ENCODE measurements at places on chromosomes 6 and 20.

DNA sequence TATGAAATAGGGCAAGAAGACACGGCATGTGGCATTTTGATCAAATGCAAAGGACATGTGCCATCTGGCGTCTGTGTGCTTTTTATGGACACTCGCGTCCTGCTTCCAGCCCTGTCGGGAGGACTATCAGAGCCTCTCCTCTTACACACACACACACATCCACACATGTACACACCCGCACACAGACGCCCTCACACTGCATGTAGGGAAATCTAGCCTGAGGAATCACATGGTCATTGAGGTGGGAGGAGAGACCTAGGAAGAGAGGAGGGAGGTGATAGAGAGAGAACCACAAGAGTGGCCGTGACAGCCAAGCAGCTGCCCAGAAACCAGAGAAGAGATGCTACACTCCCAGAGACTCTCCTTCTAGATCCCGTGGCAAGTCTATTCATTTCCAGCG is 105.9 kb upstream of the CDYL start:
- DNase-seq = no peak

DNA sequence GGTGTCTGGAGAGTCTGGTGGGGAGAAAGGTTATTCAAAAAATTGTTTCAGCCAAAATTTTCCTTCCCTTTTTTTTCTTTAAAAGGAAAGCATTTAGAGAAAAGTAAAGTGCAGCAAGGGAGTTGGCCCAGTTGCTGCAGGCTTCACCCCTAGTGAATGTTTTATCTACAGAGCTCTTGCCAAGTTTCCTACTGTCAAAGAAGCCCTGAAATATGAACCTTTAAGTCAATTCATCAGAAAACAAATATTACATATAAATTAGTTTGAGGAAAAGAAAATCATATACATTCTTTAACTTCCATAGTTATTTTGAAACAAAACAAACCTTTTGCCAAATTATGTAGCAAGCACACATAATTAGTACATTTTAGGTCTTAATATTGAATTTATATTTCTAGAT is 25.0 kb upstream of the HMGCLL1 start:
- DNase-seq = no peak

- no peak for DNase-seq
Observed at GRCh38 chr20:38225900-38226263, 34.7 kb downstream of the KIAA1755 start.

DNA sequence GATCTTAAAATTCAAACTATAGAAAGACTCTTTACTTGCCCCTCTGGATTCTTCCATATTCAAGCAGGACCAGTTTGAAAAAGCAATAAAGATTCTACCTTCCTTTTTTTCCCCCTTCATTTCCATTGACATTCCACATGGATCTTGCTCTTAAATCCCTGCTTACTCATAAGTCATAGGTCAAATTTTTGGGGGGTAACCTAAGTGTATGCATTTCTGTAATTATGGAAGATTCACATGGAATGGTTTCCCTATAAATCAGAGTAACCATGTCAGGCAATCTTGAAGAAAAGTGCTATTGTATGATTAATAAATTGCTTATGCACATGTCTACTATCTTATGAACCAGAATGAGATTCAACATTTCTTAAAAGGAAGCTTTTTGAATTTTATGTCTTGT is 551.0 kb downstream of the HAO1 start:
- no peak for DNase-seq

- no peak for DNase-seq
Observed at GRCh38 chr6:9851006-9851405, 563.9 kb downstream of the TFAP2A start.

- DNase-seq = peak; percentile 25
Observed at GRCh38 chr20:45306431-45306982, at the start of gene RBPJL. Gene RBPJL (plus strand): TSS chr20:45306840. CDS start chr20:45306923, 83 bp downstream.

- DNase-seq = no peak
Observed at GRCh38 chr6:13767121-13767808, 47.1 kb downstream of the MCUR1 start.

- peak; percentile 65 for DNase-seq
Observed at GRCh38 chr6:106608080-106608668, 21.1 kb downstream of the RTN4IP1 start.

DNA sequence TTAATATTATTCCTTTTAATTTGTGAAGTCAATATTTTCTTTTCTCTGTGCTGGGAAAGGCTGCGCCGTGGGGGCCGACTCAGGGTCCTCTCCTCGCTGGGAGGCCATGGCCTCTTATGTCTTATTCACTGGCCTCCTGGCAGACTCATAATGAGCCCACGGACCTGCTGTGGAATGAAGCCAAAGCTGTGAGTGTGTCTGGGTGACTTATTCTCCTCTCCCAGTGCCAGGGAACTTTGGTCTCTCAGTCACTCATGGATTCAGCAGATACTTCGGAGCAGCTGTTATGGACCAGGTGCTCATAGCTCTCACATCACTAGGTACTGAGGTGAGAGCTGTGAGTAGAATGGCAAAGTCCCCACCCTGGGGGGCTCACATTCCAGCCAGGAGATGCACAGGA is 297.6 kb downstream of the CDH26 start:
- no peak for DNase-seq

DNA sequence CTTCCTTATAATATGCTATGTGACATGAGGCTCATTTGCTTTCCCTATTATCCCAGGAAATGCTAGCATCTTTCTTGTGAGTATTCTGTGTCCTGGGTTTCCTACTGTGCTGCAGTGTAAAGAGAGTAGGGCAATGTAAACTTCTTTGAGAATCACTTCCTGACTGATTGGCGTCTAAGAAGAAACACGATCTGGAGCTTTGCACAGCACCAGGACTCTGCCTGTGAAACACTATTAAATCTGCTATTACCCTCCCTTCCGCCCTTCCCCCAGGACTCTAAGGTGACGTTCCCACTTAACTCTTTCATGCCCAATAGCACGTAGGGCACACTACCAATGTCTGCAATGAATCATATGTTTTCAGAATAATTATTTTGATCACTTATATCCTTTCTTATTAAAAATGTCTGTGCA is 607.3 kb upstream of the CITED2 start:
- DNase-seq = no peak

DNA sequence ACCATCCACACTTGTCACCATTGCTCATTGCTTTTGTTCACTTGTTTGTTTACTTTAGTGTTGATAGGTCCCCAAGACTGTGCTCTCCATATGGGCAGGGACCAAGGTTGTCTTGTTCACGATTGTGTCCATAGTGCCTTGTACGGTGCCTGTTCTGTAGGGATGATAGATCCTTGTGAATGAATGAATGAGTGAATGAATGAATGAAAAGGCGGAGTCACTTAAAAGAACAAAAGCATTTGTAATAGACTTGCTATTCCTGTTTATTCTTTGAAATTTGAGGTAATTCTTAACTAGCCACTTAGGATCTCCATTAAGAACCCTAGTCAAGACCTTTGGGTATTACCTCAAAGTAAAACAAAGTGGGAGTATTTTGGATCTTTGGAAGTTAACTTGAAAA is 47.0 kb downstream of the UTRN start:
- no peak for DNase-seq

DNA sequence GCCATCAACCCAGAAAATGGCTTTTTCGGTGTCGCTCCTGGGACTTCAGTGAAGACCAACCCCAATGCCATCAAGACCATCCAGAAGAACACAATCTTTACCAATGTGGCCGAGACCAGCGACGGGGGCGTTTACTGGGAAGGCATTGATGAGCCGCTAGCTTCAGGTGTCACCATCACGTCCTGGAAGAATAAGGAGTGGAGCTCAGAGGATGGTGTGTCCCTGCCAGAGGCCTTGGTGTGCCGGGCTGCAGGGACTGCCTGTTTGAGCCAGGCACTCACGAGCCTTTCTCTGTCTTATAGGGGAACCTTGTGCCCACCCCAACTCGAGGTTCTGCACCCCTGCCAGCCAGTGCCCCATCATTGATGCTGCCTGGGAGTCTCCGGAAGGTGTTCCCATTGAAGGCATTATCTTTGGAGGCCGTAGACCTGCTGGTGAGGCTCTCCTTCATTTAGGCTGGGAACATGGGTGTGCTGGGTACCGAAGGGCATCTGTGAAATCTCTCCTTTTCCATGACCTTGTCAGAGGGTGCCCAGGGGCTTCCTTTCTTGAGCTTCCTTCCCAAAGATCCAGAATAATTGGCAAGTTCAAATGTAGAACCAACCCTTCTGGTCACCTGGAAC is 3.4 kb downstream of the PCK1 start:
- DNase-seq = no peak

- no peak for DNase-seq
Observed at GRCh38 chr6:21900730-21901129, 307.2 kb downstream of the SOX4 start.

- no peak for DNase-seq
Observed at GRCh38 chr6:64737418-64737817, 969.6 kb downstream of the EYS start.

- DNase-seq = no peak
Observed at GRCh38 chr6:16224409-16224808, 14.0 kb upstream of the GMPR start.

DNA sequence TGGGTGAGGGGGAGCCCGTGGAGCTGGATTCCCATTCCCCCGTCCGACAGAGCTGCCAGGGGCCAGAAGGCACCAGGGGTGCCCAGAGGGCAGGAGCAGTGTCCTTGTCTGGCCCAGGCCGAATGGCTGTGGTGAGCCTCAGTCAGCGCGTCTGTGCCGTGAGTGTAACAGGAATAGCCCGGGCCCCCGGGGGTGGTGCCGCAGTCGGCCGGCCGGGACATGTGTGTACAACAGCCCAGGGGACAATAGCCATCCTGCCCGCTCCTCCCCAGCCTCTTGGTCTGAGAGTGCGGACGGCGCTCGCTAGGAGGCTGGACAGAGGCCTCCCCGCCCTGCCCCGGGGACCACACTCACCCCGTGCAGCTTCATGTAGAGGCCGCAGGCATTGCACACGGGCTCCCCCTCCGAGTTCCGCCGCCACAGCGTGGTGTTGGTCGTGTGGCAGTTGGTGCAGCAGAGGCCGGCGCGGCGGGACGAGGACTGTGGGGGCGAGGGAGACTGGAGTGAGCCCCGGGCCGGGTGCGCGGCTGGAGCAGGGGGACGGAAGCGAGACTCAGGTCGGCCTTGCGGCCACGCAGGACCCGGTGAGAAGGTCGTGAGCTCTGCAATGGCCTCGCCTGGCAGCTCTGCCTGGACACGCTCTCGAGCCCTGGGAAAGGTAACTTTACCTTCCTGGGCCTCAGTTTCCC is 9.6 kb downstream of the GATA5 start:
- DNase-seq = no peak

DNA sequence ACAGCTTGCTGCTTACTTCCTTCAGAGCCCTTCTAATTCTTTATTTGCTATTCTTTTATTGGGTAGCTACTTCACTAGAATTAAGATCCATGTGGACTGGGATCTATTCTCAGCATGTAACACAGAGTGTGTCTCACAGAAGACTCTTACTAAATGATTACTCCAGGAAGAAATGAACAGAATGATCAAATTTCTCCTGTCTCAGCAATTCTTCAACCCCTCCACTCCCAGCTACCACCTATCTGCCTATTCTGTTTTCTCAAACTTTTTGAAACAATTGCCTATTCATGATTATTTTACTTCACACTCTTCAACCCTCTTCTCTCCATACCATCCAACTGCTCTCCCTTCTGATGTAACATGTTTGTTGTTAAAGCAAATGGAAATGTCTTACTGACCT is 132.6 kb downstream of the BTBD9 start:
- DNase-seq = no peak

GRCh38 chr20:4104842-4105241 is 89.5 kb upstream of the RNF24 start:
- DNase-seq = no peak

DNA sequence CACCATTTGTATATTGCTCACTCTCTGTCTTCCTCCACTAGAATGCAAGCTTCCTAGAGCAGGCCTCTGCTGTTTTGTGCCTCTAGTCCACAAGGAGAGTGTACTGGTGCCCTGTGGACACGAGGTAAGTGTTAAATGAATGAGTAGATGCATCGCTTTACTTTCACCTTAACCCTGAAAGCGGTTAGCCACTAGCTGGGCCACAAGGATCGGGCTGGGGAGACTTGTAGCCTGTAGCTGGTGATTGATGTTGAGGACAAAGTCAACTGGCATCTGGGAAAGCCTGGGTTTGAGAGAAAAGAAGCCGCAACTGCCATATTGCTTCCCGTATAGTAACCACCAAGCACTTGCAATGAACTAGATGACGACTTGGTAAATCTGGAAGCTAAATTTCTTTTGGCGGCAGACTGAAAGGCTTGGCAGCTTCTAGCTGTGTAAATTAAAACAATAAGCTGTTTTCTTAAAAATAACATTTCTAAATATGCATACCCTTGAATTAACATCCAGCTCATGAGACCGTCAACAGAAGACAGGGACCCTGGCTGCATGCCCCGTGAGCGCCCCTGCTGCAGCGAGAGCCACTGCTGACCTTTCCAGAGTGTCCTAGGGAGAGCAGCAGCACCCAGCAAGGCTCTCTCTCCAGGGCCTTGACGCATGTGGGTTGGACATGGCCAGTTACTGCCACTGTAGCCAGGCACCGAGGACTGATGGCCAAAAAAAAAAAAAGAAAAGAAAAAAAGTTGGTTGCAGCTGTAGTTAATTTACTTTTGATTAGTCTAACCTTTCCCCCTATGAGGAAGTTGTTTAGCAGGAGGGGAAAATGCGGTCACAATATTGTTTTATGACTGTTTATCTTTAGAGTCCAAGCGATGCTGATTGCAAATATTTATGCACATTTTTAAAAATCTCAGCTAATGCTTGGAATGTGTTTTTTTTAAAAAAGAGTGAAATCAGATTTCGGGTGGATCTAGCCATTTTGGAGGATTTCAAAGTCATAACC is 315.1 kb downstream of the TFAP2C start:
- DNase-seq = no peak
